ENCODE measurements at places on chromosomes 6 and 20.

DNA sequence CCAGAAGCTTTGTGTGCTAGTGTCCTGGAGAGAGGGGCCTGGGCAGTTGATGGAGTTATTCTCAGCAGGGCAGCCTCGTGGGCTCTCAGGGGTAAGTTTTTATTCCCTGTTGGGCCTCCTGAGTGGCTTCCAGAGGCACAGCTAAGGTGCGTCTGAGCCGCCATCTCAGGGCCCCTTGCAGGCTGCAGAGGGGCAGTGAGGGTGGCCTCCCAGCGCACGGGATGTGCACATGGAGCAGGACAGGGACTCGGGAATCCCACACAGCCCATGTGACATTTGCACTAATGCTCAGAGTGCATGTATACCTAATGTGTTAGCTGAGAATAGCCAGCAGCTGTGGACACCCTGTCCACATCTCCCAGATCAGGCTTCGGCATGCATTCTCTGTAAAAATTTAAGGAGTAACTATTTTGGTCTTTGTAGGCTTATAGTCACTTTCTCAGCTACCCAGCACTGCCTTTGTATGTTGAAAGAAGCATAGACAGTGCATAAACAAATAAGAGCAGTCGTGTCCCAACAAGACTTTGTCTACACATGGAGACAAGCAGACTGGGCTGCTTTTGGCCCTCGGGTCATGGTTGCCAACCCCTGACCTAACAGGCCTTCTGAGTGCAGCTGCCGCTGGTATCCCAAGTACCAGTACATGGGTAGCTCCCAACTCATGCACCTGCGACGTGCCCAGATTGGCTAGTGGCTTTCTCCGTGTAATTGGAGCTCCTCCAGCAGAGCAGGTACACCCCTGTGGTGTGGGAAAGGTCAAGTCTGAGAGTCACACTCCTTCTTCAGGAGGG lies 18.6 kb upstream of the CST9L start:
- no peaks in the 10 kb centered on the region for H3K4me1 ChIP-seq
- no peaks in the 10 kb centered on the region for H3K36me3 ChIP-seq
- no peak for DNase-seq
- H3K27me3 ChIP-seq: no peaks in the 10 kb centered on the region
- H3K4me3 ChIP-seq: no peak overlapping the region

GRCh38 chr20:50144362-50144761 lies 9.2 kb downstream of the PEDS1 start:
- H3K4me3 ChIP-seq: no peak overlapping the region
- H3K36me3 ChIP-seq: peaks cover 29% of the 10 kb centered on the region
- peak; percentile 90 for DNase-seq
- peak overlapping the region; percentile 64 for H3K27ac ChIP-seq
- H3K4me1 ChIP-seq: peaks cover 3% of the 10 kb centered on the region
- H3K27me3 ChIP-seq: no peaks in the 10 kb centered on the region

- H3K27me3 ChIP-seq: no peaks in the 10 kb centered on the region
- H3K36me3 ChIP-seq: no peaks in the 10 kb centered on the region
These were observed 20.8 kb upstream of the SIRT5 start for GRCh38 chr6:13553646-13554045.

DNA sequence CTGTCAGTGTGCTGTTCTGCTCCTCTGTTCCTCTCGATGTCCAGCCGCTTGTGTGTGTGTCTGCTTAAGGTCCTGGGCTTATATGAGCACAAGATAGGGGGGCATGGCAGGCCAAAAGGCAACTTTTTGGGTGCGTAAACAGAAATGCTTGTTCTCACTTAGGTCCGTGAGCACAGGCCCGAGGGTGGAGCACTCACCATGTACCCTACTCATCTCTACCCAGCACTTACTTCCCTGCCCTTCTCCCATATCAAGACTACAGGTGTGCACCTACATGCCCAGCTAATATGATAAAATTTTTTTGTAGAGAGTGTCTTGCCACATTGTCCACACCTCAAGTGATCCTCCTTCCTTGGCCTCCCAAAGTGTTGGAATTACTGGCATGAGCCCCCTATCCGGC lies 34.3 kb downstream of the NCOA3 start:
- H3K27me3 ChIP-seq: no peaks in the 10 kb centered on the region
- DNase-seq: no peak
- no peak overlapping the region for H3K27ac ChIP-seq
- H3K4me1 ChIP-seq: peaks cover 13% of the 10 kb centered on the region
- no peak overlapping the region for H3K4me3 ChIP-seq

GRCh38 chr6:134346932-134347545 lies 29.1 kb upstream of the SGK1 start:
- no peaks in the 10 kb centered on the region for H3K4me1 ChIP-seq
- H3K27me3 ChIP-seq: no peaks in the 10 kb centered on the region
- H3K4me3 ChIP-seq: no peak overlapping the region
- H3K36me3 ChIP-seq: no peaks in the 10 kb centered on the region

DNA sequence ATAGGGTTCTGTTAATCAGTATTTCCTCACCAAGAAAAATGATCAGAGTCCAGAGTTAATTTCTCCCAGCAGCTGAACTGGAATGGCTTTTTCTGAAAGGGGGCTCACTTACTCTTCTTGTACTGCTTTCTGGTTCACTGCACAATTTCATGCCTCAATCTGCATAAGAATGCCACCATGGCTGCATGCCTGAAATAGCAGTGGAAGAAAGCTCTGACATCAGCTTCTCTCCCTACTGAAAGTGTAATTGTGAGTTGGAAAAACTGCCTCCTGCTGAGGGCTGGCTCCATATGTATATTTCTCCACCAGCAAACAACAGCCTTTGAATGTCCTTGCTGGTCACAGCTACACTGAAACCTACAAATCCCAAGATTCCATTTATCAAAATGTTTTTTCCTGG lies 1027.2 kb upstream of the GJE1 start:
- no peak for DNase-seq
- H3K4me1 ChIP-seq: no peaks in the 10 kb centered on the region
- no peaks in the 10 kb centered on the region for H3K36me3 ChIP-seq
- H3K27ac ChIP-seq: no peak overlapping the region

DNA sequence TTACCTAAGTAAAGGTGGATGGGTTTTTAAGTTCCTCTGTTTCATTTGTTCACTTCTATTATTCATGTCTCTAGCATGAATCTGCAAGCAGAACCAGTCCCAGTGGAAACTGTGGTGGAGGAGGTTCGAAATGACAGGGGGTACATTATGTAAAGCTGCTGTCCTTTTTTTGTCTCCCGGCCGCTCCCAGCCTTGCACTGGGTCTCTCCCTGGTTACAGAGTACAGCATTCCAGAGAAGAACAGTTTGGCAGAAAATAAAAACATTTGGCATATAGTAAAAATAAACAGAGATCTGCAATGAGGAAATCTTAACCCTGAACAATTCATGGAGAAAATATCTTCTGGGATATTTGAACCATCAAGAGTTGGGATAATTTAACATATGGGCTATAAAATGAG lies 34.6 kb upstream of the TAGAP start:
- H3K27me3 ChIP-seq: no peaks in the 10 kb centered on the region
- no peaks in the 10 kb centered on the region for H3K4me1 ChIP-seq
- no peak overlapping the region for H3K4me3 ChIP-seq
- no peaks in the 10 kb centered on the region for H3K36me3 ChIP-seq
- H3K27ac ChIP-seq: no peak overlapping the region
